A673 (cell line): ENCODE measurements at places on chromosomes 12 and 14. TPM values are rescaled to one million over a fixed set of nuclear protein-coding genes. Genes with fewer than 3 reads are reported as not detected.

Gene SLC5A8
- total RNA-seq = not detected in 2 replicates

GRCh38 chr12:113227686-113228391, 6.6 kb downstream of the TPCN1 start:
- no peak for DNase-seq

DNA sequence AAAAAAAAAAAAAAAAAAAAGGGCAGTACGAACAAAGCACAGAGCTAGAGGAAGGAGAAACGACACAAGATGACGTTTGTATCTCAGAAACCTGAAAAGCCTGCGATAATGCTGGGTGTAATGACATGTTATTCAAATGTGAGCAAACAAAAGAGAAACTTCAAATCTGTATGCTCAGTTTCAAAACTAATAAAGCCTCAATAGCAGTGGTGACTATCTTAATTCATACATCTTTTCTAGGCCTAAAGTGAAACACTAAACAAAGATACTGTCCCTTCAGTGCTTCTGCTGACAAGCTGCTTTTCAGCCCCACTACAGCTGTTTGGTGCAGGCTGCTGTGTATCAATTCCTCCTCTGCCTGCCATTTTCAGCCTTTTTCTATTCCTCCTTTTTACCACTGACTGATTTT, 15.8 kb downstream of the ITPR2 start:
- DNase-seq = no peak

GRCh38 chr14:56299306-56299984, 181.2 kb downstream of the PELI2 start:
- DNase-seq = no peak

DNA sequence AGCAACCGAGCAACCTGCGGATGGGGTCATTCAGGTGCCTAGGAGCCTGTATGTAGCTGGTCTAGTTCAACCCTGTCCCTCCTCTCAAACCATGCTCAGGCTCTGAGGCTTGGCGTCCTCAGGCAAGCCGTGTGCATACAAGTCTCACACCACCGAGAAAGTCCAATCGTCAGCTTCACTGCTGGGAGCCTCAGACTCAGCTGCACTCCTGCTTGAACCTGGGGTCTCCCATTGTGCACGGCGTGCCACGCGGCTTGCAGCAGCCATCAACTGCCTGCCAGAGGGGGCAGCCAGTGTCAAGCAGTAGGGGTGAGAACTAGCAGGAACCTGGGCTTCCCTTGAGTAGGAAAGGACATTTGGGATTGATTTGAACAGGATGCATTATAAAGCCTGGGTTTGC, 1064.6 kb downstream of the BCL11B start:
- no peak for DNase-seq

- peak; percentile 18 for DNase-seq
Measured at GRCh38 chr12:127925971-127926370, 341.0 kb upstream of the TMEM132C start.

GRCh38 chr14:56207626-56208292, 89.5 kb downstream of the PELI2 start:
- DNase-seq = no peak
